Stimulated activated CD8-positive, alpha-beta memory T cell treated with anti-CD3 and anti-CD28 coated beads, Interleukin-2, amount 100 ng/mL, for 1 hour (primary cell): ENCODE measurements at places on chromosomes 2 and 18.

DNA sequence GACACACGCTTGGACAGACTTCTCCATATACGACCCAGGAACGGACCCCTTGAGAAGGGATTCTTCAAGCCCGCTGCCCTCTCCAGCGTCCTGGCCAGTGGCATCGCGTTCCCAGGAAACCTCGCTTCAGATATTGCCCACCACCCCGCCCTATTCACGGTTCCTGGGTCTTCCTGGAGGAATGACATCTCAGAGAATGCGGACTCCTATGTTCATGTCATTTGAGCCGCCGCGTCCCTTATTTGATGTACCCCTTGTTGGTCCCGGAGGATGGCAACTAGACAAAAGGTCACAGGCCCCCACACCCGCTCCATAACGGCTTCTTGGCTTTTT, 588 bp upstream of the CCDC93 start:
- no peak for DNase-seq

GRCh38 chr18:27750014-27750413, 426.9 kb downstream of the CDH2 start:
- DNase-seq = no peak

DNA sequence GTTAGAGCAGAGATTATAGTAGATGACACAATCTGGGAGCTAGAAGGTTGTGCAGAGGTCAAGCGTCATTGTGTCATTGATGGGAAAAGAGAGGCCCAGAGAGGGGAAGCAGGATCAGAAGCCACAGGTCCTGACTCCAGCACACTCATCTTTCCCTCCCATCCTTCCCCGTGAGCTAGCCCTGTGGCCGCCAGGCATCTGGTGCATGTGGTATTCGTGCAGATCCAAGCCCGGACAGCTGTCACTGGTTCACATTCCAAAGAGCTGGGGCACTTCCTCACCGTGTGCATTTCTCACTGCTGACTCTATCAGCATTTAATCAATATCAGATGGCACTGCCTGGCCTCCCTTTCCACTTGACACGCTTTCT, 94.1 kb upstream of the THOC1 start:
- no peak for DNase-seq

DNA sequence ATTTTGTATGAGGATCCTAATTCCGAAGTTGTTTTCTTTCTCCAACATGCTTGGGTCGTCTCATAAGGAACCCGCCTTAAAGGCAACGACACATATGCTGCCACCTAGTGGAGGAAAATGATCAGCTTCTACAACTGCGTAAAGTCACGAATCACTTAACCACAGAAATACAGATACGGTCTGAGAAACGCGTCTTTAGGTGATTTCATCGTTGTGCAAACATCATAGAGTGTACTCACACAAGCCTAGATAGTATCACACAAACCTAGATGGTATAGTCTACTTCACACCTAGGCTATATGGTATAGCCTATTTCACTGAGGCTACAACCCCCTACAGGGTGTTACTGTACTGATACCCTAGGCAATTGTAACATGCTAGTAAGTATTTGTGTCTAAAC, 13.1 kb downstream of the GNLY start:
- DNase-seq = no peak

DNA sequence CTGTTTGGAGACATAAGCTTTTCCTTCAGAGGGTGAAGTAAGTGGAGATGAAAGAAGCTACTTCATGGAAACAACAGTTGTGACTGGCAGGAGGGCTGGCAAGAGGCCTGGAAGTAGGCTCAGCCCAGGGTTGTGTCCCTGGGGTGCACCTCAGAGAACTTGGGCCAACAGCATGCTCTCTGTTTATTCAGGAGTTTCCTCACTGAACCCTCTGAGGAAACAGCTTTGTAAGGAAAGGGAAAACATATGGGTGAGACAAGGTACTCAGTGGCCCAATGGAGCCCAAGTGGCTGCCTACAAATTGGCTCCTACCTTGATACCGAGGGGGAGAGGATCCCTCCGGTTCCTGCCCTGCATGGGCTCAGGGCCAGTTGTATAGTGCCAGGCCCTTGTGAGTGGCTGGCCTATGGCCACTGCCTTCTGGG, 115.5 kb upstream of the ITGA6 start:
- DNase-seq = no peak

- DNase-seq = no peak
These were observed 198.2 kb upstream of the SPRED2 start for GRCh38 chr2:65630643-65631042.
